NCI-H146 (cell line): ENCODE measurements at places on chromosomes 12 and 14.

DNA sequence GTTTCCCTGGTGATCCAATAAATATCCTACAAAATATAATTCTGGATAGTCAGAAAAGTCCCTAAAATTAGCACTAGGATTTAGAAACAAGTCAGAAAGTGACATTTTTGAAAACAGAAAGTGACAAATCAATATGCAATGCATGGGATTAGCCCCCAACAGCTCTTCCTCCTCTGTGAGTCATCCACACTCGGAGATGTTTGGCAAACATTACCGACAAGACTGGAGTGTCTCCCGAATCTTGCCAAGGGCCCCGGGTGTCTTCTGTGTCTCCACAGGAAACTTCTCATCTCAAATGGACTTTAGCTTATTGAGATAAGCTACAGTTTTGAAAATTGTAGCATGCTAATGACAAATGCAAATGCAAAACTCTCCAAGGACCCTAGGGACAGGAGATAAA lies 398.9 kb upstream of the CCDC196 start:
- no peak for DNase-seq

GRCh38 chr12:14635776-14636175 lies 60.6 kb downstream of the GUCY2C start:
- DNase-seq: no peak

GRCh38 chr12:52434760-52435530 lies 774 bp upstream of the KRT75 start:
- DNase-seq: no peak

DNA sequence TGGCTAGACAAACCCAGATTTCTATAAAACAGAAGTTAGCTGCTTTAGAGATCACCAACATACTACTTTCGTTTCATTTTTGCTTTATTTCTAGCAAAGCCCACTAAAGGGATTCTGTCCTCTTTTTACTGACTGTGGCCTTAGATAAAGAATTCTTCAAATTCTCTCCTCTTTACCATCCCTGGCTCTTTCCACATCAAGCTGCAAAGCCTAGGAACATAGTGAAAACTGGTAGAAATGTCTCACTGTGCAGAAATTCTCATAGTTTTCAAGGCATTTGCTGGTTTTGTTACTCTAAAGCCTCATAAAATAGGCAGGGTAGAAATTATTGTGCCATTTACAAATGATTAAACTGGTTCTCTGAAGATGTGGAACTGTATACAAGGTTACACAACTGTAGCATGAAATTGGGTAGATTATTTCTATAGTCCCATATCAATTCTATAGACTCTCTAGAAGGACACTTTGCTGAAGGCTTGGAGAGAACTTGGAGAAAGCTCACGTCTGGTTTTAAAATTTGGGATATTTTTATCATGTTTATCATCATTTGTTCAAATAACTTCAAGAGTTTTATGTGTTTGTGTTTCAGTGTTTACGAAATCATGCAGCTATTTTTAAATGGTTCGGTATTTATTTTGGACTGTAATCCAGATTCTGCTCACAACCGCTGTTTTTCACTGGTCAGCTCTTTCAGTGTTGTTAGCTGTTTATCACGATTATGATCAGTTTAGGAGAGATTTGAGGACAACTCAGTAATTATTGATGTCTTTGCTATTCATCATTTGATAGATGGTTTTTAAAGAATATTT lies 36.7 kb upstream of the CSRP2 start:
- DNase-seq: no peak

- no peak for DNase-seq
Measured at GRCh38 chr12:52305921-52306705, 14.8 kb upstream of the KRT81 start.

- no peak for DNase-seq
Measured at GRCh38 chr12:72256725-72257124, 15.4 kb upstream of the TRHDE start.
